ENCODE measurements at places on chromosomes 12 and 14.

GRCh38 chr14:99730876-99731546 lies 46.9 kb downstream of the CYP46A1 start:
- DNase-seq, result no peak

- no peak for DNase-seq
These were observed 397.1 kb downstream of the EGLN3 start for GRCh38 chr14:33553706-33554278.

GRCh38 chr14:59238216-59238615 lies 49.7 kb downstream of the DAAM1 start:
- no peak for DNase-seq

GRCh38 chr14:39302124-39302810 lies 68.6 kb downstream of the MIA2 start:
- DNase-seq, result peak; percentile 47

DNA sequence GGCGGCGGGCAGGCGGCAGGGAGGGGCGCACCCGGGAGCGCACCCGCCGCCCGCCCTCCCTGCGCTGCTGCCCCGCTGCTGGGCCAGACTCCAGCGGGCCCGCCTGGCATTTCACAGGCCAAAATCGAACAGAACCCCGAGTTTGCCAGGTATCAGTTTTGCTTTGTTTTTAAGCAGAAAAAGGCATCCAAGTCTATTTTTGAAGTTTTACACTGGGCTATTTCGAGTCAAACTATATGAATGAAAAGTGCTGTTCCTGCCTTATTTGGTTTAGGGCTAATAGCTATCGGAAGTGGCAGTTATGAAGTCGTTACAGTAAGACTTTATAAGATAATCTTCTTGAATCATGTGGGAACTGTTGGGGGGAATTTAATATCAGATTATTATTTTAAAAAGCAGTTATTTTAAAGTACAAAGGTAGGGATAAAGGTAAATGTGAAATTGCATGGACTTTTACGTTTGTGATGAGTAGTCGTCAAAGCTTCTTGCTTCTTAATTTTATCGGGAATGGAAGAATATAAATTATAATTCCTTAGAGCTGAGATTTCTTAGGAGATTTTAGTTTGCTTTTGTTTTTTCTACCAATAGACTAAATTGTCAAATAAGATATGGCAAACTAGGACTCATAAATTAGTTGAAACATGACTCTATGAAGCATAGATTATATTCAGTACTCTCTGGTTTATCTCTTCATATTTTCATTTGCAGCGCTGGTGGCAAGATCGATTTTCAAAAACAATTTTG lies 1.1 kb downstream of the MSRB3 start:
- DNase-seq, result peak; percentile 18

GRCh38 chr12:78792052-78792698 lies 72.4 kb upstream of the SYT1 start:
- no peak for DNase-seq

GRCh38 chr12:14956024-14956891 lies 5.1 kb downstream of the ARHGDIB start:
- DNase-seq, result no peak

DNA sequence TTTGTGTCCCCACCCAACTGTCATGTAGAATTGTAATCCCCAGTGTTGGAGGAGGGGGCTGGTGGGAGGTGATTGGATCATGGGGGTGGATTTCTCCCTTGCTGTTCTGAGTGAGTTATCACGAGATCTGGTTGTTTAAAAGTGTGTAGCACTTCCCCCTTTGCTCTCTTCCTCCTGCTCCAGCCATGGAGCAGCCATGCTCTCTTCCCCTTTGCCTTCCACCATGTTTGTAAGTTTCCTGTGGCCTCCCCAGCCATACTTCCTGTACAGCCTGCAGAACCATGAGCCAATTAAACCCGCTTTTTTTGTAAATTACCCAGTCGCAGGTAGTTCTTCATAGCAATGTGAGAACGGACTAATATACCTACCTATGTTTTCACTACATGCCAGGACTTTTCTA lies 2.6 kb upstream of the POC1B start:
- DNase-seq, result no peak

DNA sequence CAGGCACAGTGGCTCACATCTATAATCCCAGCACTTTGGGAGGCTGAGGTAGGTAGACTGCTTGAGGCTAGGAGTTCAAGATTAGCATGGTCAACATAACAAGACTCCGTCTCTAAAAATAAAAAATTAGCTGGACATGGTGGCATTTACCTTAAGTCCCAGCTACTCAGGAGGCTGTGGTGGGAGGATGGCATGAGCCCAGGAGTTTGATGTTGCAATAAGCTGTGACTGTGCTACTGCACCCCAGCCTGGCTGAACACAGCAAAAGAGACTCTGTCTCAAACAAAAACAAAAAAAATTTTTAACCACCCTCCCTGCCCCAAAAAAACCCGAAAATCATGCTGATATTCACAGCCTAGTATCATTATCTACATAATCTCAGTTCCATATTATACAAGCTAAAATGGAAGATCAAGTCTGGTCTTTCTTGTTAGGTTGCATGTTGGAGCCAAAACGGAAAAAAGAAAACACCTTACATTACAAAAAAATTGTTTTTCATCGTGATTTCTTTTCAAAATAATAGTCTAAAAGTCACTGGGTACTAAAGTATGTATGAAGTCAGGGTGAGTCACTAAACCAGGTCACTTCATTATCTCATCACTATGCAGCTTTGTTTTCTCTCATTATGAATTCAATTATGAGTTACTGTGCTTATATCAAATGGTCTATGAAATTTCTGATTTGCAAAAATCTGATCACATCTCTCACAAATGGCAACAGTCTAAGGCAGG lies 13.8 kb downstream of the GXYLT1 start:
- DNase-seq, result peak; percentile 77

GRCh38 chr14:35277179-35277578 lies 15.0 kb upstream of the PSMA6 start:
- DNase-seq, result no peak

- no peak for DNase-seq
These were observed 162.8 kb downstream of the VRK1 start for GRCh38 chr14:96959992-96960391.

GRCh38 chr14:76464856-76465255 lies 88.9 kb downstream of the ESRRB start:
- no peak for DNase-seq

- no peak for DNase-seq
These were observed 119.6 kb downstream of the SYNE2 start for GRCh38 chr14:63972323-63972932.

DNA sequence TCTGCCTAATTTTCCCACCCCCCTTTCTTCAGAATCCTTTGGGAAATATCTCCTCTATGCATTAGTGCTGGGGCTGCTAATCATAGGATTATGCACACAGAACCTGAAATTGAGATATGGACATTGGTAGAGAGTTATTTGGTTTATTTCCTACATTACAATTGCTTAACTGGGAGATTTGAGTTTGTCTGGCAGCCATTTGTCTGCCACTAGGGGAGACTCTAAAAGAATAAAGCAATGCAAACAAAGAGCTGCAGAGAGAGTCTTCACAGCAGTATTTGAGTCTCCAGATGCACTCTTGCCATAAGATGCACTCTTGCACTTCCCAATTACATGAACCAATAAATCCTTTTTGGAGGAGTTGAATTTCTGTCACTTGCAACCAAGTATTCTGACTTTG lies 12.0 kb upstream of the PCNX4 start:
- DNase-seq, result no peak

- peak; percentile 77 for DNase-seq
These were observed 164.4 kb downstream of the FBXL14 start for GRCh38 chr12:1429980-1430379.

- peak; percentile 6 for DNase-seq
These were observed 83.9 kb downstream of the PIK3C2G start for GRCh38 chr12:18345021-18345735.

DNA sequence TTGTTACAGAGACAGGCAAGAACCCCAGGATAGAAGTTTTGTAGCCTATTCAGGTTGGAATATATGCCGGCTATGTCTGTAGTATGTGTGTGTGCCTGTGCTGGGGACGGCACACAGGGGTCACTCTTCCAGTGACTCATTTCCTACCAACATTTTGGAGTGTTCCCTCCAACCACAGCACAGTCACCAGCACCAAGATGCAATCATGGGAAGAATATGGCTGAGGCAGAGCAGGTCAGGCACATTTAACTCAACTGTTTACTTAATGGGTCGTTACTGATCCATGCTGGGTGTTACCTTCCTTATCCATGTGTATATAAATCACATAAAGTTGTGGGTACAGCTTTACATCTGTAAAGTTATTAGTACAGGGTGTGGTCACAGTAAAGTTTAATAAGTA lies 178.3 kb downstream of the PRKD1 start:
- DNase-seq, result peak; percentile 80

- peak; percentile 73 for DNase-seq
These were observed 835 bp downstream of the MYL6 start for GRCh38 chr12:56158926-56159461.

GRCh38 chr12:101928556-101928955 lies 51.2 kb downstream of the DRAM1 start:
- no peak for DNase-seq

DNA sequence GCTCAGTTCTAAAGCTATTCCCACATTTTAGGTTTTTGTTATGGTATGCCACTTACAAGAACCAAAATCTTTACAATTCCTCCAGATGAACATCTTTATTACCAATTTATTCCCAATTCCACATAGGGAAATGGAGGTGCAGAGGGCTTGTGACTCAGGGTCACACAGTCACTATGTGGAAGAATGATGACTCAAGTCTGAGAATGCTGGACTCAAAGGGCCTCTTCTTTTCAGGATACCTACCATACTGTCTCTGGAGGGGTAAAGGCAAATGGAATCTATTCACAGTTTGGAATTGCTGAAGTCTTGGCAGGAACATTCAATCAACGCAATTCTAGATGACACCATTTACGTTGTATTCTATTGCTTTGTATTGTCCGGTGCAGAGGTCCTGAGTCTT lies 48.2 kb upstream of the MANSC4 start:
- DNase-seq, result peak; percentile 20

DNA sequence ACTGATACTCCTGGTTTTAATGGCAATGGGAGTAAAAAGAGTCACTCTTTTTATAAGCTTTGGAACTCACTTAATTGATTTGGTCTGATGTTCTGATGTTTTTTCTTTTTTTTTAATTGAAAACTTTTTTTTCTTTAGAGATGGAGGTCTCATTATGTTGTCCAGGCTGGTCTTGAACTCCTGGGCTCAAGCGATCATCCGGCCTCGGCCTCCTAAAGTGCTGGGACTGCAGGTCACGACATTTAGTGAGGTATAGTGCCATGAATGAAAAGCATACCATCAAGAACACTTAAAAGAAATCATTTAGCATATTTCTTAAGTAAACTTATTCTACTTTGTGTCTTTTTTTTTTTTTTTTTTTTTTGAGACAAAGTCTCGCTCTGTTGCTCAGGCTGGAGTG lies 12.7 kb upstream of the EID3 start:
- no peak for DNase-seq

- peak; percentile 3 for DNase-seq
These were observed 22.6 kb downstream of the GPHB5 start for GRCh38 chr14:63296060-63296563.

DNA sequence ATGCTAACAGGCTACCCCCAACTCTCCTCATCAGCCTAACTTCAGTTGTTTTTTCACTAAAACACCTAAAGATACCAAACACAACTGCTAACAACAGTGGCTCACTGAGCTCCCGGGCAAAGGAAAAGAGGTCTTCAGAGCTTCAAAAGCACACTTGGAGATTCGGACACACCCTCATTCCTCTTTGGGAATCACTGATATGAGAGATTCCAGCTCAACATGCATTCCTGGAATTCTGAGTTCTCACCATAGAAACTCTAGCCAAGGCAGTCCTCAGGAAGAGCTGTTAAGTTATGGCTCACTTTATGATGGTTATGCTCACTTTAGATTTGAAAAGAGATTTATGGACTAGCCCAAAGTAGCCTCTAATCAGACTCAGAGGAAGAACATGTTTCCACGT lies 40.1 kb downstream of the STXBP6 start:
- DNase-seq, result peak; percentile 11

- DNase-seq, result no peak
These were observed 28.1 kb downstream of the SINHCAF start for GRCh38 chr12:31297572-31298514.

DNA sequence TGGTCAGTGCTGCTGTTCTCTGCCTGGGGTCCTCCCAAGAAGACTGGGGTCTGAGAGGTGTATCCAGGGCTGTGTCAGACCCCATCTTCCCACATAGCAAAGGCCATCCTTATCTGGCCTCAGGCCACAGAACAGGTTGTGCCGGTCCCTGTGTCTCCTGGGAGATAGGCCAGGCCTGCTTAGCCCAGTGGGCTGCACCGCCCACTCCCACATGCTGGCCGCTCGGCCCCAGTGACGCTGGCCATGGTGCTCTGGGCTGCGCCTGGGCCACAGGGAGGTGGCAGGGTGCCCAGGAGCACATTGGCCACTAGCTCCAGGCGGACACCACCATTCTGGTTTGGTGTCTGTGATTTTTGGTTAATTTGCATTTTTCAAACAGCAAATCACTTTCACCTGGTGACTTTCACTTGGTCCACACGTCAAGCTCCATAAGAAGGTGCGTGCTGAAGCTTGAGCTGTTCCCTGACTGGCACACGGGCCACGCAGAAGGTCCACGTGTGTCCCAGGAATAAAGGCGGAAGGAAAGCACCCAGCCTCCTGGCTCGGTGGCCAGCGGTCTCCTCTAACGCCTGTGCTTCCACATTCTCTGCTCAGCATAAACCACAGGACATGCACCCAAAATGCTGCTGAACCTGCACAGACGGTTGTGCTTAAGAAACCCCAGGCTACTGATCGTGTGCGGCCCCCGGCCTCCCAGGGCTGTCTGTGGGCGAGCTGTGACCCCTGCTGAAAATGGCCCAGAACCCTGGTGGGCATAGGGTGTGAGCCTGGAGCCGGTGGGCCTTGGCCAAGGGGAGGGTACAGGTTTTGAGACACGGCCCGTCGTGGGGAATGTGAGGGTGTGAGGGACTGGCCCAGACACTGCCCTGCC lies 4.6 kb downstream of the FBRSL1 start:
- DNase-seq, result no peak

- no peak for DNase-seq
These were observed 570.0 kb downstream of the SLC16A7 start for GRCh38 chr12:60165781-60166180.

DNA sequence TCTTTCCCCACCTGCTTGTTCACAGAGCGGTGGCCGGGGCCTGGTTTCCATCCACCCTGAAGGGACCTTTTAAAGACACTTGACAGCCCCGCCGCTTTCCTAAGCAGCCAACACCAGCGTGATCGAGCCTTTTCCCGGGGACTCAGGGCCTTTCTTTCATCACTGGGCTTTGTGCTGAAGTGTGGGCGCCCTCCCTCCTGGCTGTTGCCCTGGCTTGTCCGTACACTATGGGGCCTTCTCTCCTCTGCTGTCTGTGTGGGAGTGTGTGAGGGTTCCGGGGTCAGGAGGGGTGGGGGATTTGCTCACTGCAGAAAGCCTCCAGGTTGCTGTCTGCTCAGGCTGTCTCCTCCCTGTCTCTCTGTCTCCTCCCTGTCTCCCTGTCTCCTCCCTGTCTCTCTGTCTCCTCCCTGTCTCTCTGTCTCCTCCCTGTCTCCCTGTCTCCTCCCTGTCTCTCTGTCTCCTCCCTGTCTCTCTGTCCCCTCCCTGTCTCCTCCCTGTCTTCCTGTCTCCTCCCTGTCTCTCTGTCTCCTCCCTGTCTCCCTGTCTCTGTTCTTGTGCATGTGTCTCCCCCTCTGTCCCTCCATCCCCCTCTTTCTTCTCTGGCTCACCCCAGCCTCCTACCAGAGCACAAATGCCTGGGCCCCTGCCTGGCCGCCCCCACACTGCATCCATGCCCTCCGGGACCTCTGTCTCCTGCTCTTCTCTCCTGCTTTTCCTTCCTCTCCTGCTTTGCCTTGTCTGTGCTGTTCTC lies 64.7 kb downstream of the CCDC92 start:
- no peak for DNase-seq

GRCh38 chr14:73976125-73976524 lies 26.0 kb downstream of the COQ6 start:
- DNase-seq, result no peak

GRCh38 chr12:95718772-95719171 lies 71.8 kb downstream of the NTN4 start:
- DNase-seq, result no peak

All from iris pigment epithelial cell (primary cell).